ENCODE measurements at places on chromosomes 2 and 18. TPM values are rescaled to one million over a fixed set of nuclear protein-coding genes. Genes with fewer than 3 reads are reported as not detected.

The PSMA8 gene
- total RNA-seq, result not detected

The SLC4A5 gene
- total RNA-seq, result 0.44 TPM

The BMP10 gene
- total RNA-seq, result not detected

The SPHKAP gene
- 1.2 TPM for total RNA-seq

The CD226 gene
- total RNA-seq, result 0.50 TPM

The CPO gene
- total RNA-seq, result 0.12 TPM

All from uterine smooth muscle cell (primary cell).